ENCODE measurements at places on chromosomes 1 and 21. TPM values are rescaled to one million over a fixed set of nuclear protein-coding genes. Genes with fewer than 3 reads are reported as not detected.

The ITLN2 gene
- total RNA-seq: not detected

The NUDT4B gene
- total RNA-seq: not detected

The GBP6 gene
- 4.2 TPM for total RNA-seq

The SLC6A17 gene
- not detected for total RNA-seq

The PRAMEF9 gene
- not detected for total RNA-seq

The KRTAP19-3 gene
- not detected for total RNA-seq
